ENCODE measurements at places on chromosomes 6 and 20.

DNA sequence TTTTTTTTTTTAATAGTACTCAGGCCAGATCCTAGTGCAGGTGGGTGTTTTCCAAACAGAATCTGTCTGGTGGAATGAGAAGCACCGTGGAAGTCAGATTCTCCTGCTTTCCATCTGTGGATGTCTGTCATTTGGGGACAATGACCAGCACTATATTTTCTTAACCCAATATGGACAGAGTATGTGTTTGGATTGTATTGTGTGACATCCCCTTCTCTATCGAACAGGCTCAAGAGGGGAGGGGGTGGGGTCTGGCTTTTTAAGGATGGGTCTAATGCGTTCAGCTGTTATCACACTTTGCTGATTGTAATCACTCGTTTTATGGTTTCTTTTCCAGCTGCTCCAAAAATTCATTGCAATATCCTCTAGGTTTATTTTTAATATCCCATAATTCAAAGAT lies 197.5 kb upstream of the CEP162 start:
- DNase-seq = no peak

DNA sequence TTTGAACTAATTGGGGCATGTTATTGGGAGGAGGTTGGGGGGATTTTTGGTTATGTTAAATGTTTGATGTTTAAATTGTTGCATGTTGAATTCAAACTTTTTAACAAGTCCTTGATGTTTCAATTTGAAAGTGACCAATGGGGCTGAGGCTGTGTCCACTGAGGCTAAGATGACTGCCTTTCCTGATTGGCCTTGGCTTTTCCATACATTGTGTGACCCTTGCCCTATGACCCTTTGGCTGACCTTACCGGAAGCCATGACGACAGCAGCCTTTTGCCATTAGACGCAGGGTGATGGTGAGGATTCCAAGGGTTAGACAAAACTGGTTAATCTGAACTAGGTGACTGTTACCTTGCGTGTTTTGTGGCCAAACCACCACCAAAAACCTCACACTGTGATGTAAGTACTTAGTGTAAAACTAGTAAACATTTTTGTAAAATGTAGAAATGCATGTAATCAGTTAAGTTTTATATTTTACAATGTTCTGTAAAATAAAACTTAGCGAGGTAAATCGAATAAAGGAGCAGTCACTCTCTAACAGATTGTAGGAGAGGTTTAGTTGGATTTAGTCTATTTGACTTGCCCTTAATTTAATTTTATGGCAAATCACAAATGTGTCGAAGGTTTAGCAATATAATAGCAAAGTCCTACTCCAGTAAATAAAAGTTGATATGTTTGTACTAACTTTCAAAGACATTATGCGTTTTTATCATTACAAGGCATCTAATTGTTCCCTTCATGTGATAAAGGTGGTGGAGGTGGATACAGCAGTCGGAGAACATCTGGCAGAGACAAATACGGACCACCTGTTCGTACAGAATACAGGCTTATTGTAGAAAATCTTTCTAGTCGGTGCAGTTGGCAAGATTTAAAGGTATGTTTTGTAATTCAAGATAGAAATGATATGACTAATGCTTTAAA lies 1.6 kb downstream of the SRSF6 start:
- DNase-seq = no peak

GRCh38 chr6:138031850-138032249 lies 75.4 kb downstream of the PERP start:
- DNase-seq = no peak

DNA sequence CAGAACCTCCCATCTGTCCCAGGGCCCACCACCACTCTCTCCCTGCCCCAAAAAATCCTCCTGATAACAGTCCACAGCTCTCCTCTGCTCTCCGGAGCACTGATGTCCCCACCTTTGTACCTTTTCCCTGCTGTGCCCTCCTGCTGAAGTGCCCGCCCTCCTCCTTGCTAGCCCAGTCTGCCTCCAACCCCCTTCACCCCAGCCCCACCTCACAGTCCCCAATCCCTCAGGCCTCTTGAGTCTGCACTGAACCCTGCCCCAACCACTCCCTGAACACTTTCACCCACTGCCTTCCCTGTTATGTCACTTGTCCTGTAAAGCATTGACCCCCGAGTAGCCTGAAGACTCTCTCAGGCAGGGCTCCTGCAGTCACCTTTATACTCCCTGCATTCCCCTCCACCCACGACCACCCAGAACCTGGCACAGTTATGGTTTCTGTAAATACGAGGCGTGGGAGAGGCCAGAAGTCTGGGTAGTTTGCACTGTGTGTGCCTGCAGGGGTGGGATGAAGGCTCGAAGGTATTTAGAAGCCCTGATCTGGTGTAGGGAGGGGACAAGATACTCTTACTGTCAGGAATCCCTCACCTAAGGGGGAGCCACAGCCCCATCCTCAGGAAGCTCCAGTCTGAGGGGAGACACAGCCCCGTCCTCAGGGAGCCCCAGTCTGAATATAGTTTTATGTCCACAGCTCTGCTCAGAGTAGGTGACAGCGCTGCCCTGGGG lies 5.4 kb downstream of the GLP1R start:
- DNase-seq = no peak

DNA sequence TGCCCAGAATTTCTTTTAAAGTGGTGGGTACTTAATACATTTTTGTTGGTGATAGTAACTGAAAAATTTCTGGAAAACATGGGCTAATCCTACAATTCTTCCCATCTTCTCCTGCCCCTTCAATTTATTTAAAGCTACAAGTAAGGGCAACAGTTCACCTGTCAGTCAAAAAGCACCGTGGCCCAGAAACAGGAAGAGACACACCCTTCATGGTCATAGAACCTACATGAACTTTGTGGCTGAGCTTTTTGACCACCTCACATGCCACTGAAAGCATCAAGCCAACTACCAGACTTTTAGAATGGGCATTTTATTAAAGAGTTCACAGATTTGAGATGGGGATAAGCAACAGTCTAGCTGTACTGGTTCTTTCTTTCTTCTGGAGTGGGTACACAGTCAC lies 201.1 kb upstream of the CNR1 start:
- DNase-seq = no peak

DNA sequence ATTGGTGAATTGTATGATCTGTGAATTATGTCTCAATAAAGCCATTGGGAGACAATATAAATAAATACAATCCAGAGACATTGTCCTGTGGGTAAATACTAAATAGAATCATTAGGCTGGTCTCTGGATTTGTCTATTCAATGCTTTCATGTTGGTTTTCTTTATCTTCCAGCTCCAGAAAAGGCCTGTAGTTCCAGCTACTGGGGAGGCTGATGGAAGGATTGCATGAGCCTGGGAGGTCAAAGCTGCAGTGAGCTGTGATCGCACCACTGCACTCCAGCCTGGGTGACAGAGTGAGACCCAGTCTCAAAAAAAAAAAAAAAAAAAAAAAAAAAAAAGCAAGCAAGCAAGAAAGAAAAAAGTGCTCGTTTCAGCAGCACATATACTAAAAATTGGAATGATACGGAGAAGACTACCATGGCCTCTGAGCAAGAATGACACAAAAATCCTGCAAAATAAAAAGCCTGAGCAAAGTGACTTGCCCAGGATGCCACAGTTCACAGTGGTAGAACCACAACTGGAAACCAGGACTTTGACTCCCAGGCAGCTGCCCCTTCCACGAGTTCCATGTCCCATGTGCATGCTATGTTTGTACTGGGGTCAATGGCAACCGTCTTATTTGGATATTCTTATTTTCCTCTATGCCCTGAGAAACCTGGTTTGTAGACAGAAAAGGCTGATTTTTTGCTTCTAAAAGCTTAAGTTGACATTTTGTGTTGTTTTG lies 33.6 kb upstream of the GMPR start:
- DNase-seq = no peak

All from CD4-positive, alpha-beta T cell treated with Interleukin-17A for 1 hour (primary cell).